ENCODE measurements at places on chromosomes 4 and X.

DNA sequence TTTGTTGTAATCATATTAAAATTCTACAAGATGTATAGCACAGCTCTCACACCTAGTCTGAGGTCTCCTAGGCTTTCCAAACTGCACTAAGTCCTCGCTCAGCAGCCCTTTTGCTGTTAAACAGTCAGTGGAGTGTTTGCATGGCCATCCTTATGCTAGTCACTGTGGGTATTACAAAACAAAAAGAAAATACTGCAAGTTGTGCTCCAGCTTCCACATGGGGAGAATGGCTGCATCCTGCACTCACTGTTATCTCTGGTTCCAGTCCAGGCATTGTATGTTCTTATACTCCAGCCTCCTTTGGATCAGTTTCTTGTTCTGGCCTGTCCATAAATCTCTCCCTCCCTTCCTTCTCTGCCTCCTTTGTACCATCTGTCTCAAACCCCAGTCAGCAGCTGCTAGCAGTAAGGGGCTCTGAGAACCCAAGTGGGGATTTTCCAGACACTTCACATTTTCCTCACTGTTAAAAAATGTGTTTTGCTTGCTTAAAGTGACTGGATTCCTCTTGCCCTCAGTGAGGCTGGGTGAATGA is 38.5 kb upstream of the BMP15 start:
- DNase-seq, result no peak

DNA sequence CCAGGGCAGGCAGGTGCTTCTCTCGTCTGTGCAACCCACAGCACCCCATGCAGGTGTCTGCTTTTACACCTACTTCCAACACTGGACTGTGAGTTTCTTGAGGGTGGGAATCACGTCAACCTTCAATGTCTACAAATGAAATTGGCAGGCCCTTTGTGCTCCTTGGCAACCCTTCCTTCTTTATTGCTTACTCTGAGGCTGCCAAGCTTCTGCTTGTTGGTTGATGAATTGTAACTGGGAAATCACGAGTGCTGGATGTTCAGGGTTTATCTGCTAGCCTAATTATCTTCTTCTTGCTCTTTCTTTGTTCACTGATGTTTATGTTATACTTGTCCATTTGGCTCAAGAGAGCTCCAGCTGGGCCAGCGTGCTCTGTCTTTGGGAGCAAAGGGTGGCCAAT is 2.5 kb upstream of the DGAT2L6 start:
- no peak for DNase-seq

GRCh38 chrX:131703646-131704045 is 159.8 kb downstream of the OR13H1 start:
- no peak for DNase-seq

- DNase-seq, result peak; percentile 14
These were observed 82.6 kb downstream of the SCD5 start for GRCh38 chr4:82715731-82716617.

DNA sequence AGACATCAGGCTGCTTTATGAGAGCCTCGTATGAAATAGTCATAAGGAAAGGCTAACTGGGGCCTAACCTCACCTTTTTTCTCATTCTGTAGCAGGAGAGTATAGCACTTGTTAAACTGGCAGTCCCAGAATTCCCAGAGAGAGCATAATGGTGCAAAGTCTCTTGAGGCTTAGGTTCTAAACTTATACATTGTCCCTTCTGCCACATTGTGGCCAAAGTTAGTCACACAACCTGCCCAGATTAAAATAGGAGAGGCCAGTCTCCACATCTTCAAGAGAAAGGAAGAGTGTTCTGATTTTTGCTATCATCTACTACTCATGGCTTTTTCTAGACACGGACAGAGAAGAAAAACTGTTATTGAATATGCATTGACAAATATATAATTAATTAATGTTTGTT is 1588.9 kb upstream of the PCDH7 start:
- no peak for DNase-seq

DNA sequence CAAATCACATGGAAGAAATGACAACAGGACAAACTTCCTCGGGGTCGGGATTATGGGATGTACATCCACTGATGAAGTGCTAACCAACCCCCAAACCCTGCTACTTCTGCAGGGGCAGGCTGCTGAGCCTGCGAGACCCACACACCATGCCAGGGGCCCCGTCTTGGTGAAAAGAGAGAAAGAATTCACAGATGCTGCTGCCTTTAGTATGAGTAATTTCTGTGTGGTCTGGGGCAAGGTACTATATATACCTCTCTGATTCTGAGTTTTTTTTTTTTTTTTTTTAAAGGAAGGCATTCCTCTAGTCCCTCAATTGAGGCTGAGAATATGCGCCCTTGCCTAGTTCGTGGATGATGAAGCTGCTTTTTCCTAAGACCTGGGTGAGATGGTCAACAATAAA is 24.8 kb downstream of the PDHA1 start:
- DNase-seq, result no peak

DNA sequence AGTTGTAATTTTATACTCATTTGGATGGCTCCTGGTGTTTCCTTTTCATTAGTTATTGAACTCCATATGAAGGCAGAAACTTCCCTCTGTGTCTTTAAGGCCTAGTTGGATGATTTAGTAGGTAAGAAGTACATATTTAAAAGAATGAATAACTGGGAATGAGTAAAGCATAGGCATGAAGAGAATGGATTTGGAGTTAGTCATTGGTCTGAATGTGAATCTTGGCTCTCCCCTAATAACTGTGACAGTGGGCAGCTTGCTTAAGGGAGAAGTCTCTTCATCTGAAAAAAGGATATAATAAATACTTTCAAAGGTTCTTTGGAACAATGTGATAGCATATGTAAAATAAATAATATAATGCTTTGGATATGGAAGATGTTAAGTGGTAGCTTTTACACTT is 13.2 kb downstream of the SNX25 start:
- DNase-seq, result peak; percentile 57

GRCh38 chrX:119687661-119688413 is 5.1 kb downstream of the SEPTIN6 start:
- DNase-seq, result no peak

GRCh38 chr4:98572697-98573096 is 85.7 kb downstream of the TSPAN5 start:
- DNase-seq, result no peak

DNA sequence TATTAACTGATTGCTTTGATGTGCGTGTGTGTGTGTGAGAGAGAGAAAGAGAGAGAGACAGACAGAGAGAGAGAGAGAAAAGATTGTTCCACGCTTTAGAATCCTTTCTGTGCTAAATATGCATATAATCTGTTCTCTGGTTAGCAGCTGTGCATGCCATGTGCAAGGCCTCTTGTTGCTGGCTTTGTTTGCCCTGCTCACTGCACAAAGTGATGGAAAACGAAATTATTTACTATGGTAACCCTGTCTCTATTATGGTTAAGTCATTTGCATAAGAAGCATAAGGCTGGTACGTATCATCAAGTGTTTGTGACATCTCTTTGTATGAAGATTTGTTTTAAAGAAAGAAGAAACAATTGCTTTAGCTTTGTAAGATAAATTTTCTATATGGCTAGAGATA is 190.2 kb upstream of the POF1B start:
- DNase-seq, result no peak

DNA sequence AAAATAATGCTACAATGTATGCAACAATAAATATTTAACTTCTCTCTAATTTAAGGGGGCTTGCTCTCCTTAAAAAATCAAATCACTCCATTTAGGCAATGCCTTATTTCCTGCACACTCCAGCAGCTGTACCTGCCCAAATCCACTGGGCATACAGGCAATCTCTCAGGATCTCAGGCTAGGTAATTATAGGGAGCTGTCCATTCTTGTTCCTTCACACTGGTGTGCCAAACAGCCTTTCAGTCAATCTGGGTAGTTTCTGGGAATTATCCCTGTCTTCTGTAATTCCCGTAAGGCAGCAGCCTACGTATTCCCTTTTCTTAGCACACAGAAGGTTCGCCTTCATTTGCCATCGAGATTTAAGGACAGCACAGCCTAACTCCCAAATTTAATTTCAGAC is 922.6 kb upstream of the SLIT2 start:
- no peak for DNase-seq

DNA sequence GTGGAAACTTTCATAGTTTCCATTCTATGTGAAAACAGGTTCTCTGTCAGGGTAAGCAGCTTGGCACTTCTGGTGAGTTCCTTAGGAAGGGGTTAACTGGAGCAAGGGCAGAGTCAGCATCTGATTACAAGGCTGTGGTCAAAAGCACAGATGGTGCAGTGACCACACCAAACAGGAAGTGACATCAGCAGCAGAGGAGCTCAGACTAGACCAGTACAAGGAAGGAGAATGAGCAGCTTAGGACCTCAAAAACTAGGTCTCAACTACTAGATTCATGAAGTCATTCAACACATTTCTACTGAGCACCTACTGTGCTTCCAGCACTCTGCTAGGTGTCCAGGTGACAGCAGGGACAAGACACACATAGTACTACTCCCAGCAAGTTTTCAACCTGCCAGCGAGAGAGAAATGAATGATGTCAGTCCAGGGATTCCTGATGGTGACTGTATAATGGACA is 130.2 kb downstream of the AMELX start:
- peak; percentile 57 for DNase-seq

- DNase-seq, result no peak
These were observed 350.5 kb upstream of the PABPC4L start for GRCh38 chr4:134552063-134552462.

- DNase-seq, result no peak
These were observed 68.9 kb upstream of the CAPN6 start for GRCh38 chrX:111339212-111339611.

DNA sequence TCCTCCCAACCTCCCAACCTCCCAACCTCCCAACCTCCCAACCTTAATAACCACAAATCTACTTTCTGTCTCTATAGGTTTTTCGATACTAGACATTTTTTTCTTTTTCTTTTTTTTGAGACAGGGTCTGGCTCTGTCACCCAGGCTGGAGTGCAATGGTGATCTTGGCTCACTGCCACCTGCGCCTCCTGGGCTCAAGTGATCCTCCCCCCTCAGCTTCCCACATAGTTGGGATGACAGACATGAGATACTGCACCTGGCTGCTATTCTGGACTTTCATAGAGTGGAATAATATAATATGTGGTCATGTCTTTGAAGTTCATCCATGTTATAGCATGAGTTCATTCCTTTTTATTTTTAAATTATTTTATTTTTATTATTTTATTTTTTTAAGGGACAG is 39.5 kb upstream of the ZFX start:
- no peak for DNase-seq

DNA sequence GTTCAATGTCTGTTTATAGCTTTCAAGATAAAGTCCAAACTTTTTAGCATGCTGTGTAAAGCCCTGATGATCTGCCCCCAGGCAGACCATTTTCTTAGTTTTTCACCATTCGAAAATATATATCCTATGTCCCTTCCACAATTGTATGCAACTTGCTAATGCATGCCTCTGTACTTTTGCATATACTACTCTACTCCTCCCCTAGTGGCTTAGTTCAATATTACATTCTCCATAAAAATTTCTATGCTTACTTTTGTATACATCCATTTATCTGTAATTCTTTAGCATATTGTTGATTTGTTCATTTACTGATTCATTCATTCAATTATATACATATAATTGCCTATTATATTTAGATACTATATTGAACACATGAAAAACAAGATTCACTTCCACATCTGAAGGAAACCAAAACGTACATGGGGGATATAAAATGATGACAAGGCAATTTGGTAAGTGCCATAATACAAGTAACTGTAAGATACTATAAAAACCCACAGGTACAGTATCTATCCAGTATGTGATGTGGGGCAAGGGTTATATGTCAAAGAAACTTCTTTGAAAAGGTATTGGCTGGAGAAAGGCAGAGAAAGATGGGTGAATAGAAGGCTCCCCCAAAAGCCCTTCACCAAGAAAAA is 902.5 kb downstream of the FAM133A start:
- peak; percentile 8 for DNase-seq

Measured in RKO (cell line).